ENCODE measurements at places on chromosomes 1 and 21.

DNA sequence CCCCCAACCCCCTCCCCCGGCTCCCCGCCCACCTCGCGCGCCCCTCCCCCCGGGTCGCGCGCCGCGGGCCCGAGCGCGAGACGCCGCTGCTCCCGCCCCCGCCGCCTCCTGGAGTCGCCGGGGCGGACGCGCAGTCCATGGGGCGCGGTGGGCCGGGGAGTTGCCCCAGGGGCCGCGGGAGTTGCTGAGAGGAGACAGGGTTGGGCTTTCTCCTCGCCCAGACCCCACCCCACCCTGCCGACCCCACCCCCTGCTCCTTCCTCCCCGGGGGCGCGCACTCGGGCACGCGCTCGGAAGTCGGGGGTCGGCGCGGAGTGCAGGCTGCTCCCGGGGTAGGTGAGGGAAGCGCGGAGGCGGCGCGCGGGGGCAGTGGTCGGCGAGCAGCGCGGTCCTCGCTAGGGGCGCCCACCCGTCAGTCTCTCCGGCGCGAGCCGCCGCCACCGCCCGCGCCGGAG, at the start of gene LAMC1:
Gene LAMC1, plus strand, starts transcription at position 275 of the 455 bp plus-strand sequence. CDS start 297 bp downstream, outside the sequence.
- peak; percentile 78 for DNase-seq

GRCh38 chr1:81287411-81288080, 513.2 kb upstream of the ADGRL2 start:
- no peak for DNase-seq

GRCh38 chr1:84363019-84363418, 35.3 kb upstream of the DNASE2B start:
- DNase-seq: no peak

- no peak for DNase-seq
Measured at GRCh38 chr1:206133751-206134415, 16.7 kb upstream of the AVPR1B start.

DNA sequence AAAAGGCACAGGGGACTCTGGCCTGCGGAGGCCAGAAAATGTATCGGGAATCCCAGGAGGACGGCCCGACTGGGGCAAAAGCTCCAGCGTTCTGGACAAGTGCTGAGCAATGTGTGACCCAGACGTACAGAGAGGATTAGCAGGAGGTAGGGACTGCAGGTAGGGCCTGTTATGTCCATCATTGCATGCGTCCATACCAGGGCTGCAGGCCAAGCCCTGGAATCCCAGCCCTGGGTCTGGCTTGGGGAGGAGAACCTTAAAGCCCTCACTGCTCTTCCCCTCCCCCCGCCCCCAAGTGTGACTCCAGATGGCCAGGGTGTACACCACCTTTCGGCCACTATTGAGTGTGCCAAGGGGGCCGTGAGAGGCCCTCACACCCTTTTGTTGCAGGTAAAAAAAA, 2.0 kb downstream of the RNF207 start:
- no peak for DNase-seq

GRCh38 chr1:182337736-182338571, 53.6 kb downstream of the GLUL start:
- peak; percentile 36 for DNase-seq

GRCh38 chr1:180387413-180387812, 115.0 kb downstream of the ACBD6 start:
- DNase-seq: no peak

DNA sequence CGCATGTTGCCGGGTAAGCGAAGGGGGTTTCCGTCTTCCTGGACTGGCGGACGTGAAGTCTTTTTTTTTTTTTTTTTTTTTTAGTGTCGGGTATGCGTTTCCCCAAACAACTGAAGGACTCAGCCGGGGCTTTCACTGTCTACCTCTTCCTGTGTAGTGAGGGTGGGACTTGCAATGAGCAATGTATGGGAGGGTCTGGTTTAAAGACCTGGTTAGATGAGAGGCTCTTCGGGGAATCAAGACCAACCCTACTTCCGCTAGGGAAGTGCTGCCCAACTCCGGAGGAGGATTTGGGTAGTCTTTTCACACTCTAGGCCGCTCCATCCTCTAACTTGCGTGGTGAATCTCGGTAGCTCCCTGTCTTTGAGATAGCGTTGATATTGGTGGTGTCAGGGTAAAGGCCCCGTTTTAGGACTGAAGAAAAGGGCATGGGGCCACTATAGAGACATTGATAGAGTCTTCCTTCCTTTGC, 754 bp downstream of the PRRC2C start:
- peak; percentile 79 for DNase-seq

- DNase-seq: no peak
Measured at GRCh38 chr21:45299864-45300785, 12.4 kb upstream of the POFUT2 start.

DNA sequence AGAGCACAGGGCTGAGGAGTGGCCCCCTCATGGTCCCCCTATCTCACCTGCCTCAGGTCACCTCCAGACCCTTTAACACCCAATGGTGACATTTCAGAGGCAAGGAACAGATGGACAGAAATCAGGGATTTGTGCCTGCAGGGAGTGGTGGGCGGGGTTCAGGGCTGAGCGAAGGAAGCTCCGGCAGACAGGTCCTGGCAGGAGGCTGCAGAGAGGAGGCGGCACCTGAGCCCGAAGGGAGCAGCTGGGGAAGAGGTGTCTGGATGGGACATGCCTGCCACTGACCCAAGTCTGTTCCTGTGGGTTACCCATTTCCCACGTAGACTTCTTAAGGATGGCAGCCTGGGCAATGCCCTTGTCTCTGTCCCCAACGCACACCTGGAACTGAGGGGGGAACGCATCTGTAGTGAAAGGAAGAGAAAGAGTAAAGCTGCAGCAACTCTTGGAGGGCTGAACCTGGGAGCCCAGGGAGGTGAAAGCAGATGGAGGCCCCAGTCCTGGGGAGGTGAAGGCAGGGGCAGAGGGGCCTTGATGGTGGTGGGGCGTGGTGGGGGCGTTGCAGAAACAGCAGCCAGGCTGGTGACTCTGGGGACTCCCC, 61.6 kb upstream of the ADARB1 start:
- no peak for DNase-seq

GRCh38 chr1:27938488-27938887, 3.7 kb downstream of the SMPDL3B start:
- DNase-seq: no peak

DNA sequence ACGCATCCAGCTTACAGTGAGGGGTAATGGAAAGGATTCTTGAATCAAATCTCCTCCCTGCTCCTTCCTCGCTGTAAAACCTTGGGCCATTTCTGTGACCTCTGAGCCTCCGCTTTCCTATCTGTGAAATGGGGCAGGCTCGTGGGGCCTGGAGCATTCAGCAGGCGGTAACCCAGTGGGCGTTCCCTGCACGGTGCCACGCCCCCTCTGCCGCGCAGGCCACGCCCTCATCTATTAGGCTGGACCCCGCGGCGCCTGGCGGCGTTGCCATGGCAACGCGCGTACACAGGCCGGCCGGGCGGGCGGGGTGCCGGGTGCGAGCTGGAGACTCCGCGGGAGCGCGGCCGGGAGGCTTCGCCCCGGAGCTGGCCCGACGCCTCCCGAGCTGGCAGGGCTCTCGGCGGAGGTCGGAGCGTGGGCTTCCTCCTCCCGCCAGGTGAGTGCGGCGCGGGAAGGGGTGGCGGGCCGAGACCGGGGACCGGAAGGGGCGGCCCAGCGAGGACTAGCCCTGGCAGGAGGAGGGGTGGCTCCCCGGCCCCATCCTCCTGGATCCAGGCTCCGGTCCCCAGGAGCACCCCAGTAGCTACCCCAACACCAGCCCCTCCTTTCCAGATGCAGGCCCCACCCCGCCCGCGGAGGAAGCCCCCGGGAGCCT, at the start of gene FHAD1:
Gene FHAD1, plus strand, starts transcription at position 264 of the 655 bp plus-strand sequence. CDS start 4,562 bp downstream, outside the sequence.
- no peak for DNase-seq

DNA sequence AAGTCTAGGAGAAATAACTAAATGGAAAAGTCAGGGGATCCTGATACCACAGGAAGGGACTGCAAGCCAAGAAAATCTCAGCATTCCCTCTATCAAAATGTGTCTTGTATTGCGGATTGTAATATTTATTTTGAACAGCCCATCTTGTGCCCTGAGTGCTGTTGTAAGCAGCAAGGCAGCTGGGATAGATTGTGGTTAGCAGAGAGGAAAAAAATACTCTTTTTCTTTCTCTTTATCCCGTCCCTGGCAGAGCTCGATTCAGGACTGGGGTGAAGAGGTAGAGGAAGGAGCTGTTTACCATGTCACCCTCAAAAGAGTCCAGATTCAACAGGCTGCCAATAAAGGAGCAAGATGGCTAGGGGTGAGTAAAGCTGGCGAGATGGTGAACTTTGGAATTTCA, 1.2 kb downstream of the RGL1 start:
- DNase-seq: no peak

GRCh38 chr1:95067568-95067967, 5.2 kb downstream of the ALG14 start:
- no peak for DNase-seq

DNA sequence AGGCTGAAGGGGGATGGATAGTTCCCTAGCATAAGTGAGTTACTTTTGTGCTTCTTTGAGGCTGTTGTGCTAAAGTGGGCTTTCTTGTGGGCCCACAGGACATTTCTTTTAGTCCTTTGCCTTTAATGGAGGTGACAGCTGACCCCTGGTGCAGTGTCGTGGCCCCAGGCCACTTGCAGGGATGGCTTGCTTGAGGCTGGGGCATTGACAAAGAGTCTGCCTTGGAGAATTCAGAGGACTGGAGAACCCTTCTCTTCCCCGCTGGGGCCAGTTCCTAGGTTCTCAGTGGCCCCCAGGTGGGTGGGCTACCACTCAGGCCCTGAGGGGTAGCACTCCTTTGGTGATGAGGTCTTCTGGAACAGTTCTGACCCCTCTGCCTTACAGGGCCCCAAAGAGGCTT, 12.8 kb downstream of the ABCG1 start:
- DNase-seq: no peak

DNA sequence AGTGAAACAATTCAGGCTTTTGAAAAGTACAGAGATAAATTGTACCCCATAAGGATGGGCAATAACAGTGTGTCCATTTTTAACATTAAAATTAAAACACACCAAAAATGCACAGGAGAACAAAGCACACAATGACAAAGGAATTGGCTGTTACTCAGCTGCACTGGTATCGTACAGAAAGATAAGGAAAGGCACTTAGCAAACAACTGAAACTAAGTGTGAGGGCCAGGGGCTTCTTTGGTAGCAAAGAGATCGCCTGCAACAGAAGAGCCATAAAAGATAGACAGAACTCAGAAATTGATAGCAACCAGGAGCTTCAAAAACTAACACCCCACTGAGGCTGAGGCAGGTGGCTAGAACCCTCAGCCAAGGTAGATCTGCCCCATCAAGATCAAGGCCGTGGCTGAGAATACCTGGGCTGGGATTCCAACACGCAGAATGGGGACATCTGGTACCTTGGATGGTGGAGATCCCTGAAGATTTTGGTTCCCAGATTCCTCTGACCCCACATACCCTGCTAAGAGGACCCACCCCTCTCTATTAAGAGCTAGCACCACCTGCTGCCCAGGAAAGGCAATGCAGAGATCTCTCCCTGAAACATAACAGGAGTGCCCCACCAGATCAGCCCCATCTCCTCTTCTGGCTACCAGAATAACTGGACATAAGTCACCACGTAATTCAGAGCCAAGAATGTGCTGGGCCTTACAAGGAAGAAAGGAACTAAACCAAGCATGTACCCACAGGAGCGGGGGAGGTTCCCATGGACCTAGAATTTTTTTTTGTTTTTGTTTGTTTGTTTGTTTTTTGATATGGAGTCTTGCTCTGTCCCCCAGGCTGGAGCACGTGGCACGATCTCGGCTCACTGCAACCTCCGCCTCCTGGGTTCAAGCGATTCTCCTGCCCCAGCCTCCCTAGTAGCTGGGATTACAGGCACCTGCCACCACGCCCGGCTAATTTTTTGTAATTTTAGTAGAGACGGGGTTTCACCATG, 16.2 kb downstream of the PLEKHO1 start:
- peak; percentile 73 for DNase-seq

GRCh38 chr1:174358786-174359453, 88.8 kb upstream of the GPR52 start:
- DNase-seq: peak; percentile 22

DNA sequence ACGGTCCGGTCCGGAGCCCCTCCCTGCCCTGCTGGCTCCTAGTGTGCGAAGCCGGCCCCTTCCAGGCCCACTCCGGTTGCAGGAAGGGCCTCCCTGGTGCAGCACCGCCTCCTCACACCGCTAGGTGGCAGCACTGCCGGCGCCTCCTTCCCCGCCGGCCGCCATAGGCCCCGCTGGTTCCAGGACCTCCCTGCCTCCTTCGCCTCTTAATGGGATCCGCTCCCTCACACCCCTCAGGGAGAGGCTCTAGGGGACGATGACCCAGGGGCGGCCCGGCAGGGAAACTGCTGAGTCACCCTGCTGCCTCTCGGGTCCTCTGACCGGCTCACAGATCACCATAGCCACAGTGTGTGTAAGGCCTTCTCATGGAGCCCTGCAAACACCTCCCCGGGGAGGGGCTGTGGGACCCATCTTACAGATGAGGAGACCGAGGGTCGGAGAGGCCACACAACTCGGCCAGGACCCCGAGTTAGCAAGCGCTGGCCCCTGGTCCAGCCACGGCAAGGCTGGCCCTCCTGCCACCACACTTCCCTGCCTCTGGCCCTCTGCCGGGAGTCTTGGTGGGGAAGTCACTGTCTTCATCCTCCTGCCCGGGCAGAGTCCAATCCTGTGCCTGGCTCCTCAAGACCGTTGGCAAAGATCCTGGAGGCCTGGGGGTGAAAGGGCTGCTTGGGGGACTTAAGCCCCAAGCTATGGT, 1.6 kb upstream of the AJAP1 start:
- peak; percentile 52 for DNase-seq

DNA sequence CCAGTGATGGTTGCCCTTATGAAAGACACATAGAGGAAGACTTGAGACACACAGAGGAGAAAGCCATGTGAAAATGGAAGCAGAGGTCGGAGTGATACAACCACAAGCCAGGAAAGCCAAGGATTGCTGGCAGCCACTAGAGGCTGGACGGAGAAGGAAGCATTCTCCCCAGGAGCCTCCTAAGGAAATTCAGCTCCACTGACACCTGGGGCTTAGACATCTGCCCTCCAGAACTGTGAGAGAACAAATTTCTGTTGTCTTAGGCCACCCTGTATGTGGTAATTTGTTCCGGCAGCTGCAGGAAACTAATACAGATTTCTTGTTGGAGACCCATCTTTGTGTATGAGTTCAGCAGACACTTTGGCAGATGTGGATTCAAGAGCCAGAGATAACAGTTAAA, 126.9 kb upstream of the ATP1A1 start:
- DNase-seq: no peak

GRCh38 chr1:180765151-180765550, 133.3 kb downstream of the XPR1 start:
- no peak for DNase-seq

- DNase-seq: peak; percentile 16
Measured at GRCh38 chr1:231776757-231777062, 150.1 kb downstream of the DISC1 start.

GRCh38 chr1:15702722-15703550, 18.8 kb downstream of the PLEKHM2 start:
- no peak for DNase-seq

DNA sequence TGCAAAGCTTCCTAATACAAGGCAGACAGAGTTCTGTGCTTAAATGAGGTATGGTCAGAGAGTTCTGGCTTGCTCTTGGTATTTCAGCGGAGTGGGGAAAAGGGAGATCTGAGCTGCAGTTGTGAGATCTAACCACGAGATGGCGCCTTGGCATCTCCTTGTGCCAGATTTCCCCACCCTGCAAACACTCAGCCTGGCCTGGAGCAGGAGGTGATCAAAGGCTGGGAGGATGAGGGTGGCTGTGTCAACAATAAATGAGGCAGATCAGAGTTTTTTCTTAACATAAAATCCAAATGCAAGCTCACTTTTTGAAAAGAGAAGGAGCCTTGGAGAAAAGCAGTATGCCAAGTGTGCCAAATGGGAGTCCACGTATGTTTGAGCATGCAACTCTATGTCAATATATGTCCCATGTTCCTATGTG, 4.1 kb upstream of the TFAP2E start:
- DNase-seq: peak; percentile 92

GRCh38 chr1:194503209-194503608, 1316.8 kb upstream of the B3GALT2 start:
- DNase-seq: no peak

- DNase-seq: no peak
Measured at GRCh38 chr1:199724049-199724448, 303.5 kb upstream of the NR5A2 start.

All from KBM-7 (cell line).